CD4-positive, alpha-beta T cell (primary cell): ENCODE measurements at places on chromosomes 1 and 21.

GRCh38 chr1:147496571-147497210 is 44.6 kb upstream of the BCL9 start:
- DNase-seq = no peak
- H3K4me3 ChIP-seq = no peak overlapping the region
- peaks cover 6% of the 10 kb centered on the region for H3K4me1 ChIP-seq
- no peaks in the 10 kb centered on the region for H3K27me3 ChIP-seq
- no peak overlapping the region for H3K27ac ChIP-seq
- no peaks in the 10 kb centered on the region for H3K36me3 ChIP-seq

- no peaks in the 10 kb centered on the region for H3K36me3 ChIP-seq
- H3K27ac ChIP-seq = no peak overlapping the region
- no peaks in the 10 kb centered on the region for H3K27me3 ChIP-seq
- H3K4me3 ChIP-seq = no peak overlapping the region
Measured at GRCh38 chr1:154714638-154715037, 106.7 kb upstream of the ADAR start.

GRCh38 chr1:163442895-163443294 is 121.1 kb downstream of the NUF2 start:
- H3K4me1 ChIP-seq = no peaks in the 10 kb centered on the region
- H3K4me3 ChIP-seq = no peak overlapping the region
- no peaks in the 10 kb centered on the region for H3K27me3 ChIP-seq
- DNase-seq = no peak
- no peak overlapping the region for H3K27ac ChIP-seq
- H3K36me3 ChIP-seq = no peaks in the 10 kb centered on the region

GRCh38 chr1:214367841-214368240 is 86.9 kb downstream of the SMYD2 start:
- no peak for DNase-seq
- H3K27me3 ChIP-seq = no peaks in the 10 kb centered on the region
- H3K27ac ChIP-seq = no peak overlapping the region
- no peaks in the 10 kb centered on the region for H3K4me1 ChIP-seq
- H3K4me3 ChIP-seq = no peak overlapping the region

DNA sequence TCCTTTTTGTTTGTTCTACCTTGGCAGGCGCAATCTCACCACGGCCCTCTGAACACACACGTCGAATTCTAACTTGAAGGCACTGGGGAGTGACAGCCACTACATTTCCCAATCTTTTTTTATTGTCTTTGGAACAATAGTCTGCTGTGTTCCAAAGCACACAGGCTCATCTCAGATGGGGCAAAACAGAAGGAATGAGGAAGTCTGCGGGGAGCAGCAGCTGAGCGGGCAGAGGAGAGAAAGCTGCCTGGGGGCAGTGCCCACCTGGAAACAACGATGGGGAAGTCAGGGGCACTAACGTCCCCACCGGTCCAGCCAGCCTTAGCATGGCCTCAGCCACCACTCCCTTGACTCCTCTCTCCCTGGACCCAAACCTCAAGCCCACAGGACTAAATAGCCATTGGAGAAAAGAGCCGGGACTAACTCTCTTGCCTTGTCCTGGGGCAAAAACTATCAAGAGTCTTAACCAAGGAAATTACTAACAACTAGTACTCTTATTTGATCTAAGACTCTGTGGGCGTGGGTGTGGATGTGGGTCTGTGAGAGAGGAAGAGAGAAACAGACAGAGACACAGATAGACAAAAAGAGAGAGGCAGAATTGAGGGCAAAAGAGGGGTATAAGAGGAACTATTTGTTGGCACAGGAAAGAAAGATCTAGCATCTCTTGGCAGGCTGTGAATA is 34.2 kb downstream of the SYF2 start:
- no peak overlapping the region for H3K4me3 ChIP-seq
- H3K27me3 ChIP-seq = peaks cover 2% of the 10 kb centered on the region
- H3K27ac ChIP-seq = no peak overlapping the region
- H3K4me1 ChIP-seq = peaks cover 6% of the 10 kb centered on the region

DNA sequence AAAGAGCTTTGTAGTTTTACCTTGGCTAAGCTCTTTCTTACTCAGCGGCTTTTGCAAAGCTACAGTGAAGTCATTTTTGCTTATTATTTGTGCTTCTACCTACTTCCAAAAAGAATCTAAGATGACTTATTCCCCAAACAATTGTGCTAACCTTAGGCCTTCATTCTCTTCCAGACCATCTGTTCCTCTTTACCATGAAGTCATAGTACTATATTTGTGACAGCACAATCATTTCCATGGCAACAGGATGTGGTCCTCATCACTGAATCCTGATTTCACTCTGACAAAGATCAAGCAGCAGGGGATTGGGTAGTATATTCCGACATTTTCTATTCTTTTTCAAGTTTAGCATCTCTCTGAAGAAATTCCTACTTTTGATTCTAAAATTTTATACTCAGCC is 24.8 kb upstream of the NMNAT2 start:
- no peak overlapping the region for H3K4me3 ChIP-seq
- no peak overlapping the region for H3K27ac ChIP-seq
- no peaks in the 10 kb centered on the region for H3K36me3 ChIP-seq
- H3K27me3 ChIP-seq = no peaks in the 10 kb centered on the region

DNA sequence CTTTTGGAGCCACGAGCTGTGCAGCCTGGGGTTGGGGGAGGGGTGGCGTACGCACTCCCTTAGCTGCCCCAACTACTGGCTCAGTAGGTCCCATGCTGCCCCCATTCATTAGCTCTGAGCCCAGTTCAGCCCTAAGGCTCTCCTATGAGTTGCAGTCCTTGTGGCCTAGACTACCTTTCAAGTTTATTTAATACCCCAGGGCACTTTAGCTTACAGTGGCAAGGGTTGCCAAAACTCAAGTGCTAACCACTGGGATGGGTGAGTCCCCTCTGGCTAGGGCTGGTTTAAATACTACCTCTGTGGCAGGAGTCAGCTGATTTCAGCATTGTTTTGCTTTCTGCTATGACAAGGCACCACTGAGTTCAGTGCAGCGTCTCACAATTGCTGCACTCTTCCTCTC is 118.2 kb downstream of the ODF2L start:
- no peaks in the 10 kb centered on the region for H3K36me3 ChIP-seq
- H3K27ac ChIP-seq = no peak overlapping the region
- no peaks in the 10 kb centered on the region for H3K4me1 ChIP-seq
- DNase-seq = no peak
- no peak overlapping the region for H3K4me3 ChIP-seq
